ENCODE measurements at places on chromosomes 16 and 17.

GRCh38 chr17:65231086-65231485 is 93.9 kb downstream of the RGS9 start:
- no peak for DNase-seq

DNA sequence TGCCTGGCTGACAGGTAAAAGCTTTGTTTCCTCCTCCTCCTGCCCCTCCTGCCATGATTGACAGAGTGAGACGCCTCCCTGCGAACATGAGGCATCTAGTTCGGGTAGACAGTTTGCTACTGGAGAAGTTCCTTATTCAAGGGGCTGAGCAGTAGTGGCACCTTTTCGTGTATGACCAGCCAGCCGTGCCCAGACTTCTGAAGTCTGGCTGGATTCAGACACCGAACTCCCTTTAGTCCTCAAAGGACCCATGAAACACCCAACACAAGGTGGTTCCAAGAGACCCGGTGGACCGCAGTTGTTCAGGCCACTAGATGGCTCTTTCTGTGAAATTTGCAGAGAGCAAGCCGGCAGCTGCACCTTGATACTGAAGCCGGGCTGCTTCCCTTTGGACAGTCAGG is 192.8 kb downstream of the XYLT1 start:
- no peak for DNase-seq

- no peak for DNase-seq
Measured at GRCh38 chr16:86585821-86586611, 7.7 kb downstream of the FOXL1 start.

GRCh38 chr17:55269894-55270293 is 5.1 kb downstream of the HLF start:
- DNase-seq: no peak

GRCh38 chr17:73030501-73030921 is 62.0 kb downstream of the SLC39A11 start:
- no peak for DNase-seq

DNA sequence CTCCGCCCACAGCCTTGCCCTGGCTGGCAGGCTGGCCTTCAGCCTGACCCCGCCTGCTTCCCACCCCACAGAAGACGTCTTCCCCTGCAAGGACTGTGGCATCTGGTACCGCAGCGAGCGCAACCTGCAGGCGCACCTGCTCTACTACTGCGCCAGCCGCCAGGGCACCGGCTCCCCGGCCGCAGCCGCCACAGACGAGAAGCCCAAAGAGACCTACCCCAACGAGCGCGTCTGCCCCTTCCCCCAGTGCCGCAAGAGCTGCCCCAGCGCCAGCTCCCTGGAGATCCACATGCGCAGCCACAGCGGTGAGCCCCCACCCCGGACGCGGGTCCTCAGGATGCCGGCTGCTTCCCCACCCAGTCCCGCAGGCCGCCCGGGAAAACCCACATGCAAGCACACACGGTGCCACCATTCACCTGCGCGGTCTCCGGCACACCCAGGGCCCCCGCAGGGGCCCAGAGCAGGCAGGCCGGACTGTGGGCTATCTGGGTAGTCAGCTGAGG is 38.2 kb upstream of the ZC3H18 start:
- no peak for DNase-seq

- no peak for DNase-seq
Measured at GRCh38 chr17:18025945-18026776, 12.8 kb downstream of the ATPAF2 start.

GRCh38 chr17:74748279-74748528 is 224 bp upstream of the NHERF1 start:
- DNase-seq: no peak

DNA sequence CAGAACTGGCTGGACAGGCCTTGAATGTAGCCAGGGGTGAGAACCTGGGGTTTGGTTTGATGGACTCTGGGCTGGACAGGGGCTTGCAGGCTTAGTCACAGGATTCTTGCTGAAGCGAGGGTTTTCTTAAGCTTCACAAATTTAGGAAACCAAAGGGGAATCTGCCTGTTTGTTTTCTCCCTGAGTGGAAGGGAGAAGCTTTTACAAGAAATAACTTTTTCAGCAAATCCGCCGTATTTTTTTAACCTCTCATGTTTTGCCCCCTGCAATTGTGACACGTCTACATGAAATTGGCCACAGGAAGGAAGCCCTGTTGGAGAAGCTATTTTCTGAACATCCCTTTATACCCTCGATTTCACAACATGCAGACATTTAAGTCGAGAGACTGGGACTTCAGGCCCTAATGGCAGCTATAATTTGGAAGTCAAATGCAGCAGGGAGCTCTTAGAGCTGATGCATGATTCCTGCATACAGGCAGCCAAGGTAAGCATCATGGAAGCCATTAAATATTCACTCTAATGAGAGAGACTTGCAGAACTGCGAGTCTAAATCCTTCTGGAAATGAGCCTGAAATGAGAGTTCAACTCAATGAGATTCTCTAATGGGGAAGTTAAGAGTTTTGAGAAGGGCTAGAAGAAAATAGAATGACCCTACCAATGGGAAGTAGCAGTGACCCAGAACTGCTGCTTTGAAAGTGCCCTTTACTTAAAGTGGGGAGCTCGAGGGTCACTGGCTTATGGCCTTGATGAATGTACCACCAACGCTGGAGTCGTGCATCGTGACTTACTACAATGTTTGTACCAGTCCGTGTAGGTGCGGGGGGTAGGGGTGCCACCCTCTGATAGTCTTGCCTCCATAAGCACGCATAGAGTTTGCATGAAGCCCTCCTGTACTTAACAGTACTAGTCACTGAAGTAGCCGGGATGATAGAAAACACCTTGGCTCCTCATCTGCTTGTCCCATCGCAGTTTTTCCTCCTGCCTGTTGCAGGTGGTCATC is 45.1 kb upstream of the IRF8 start:
- no peak for DNase-seq

GRCh38 chr16:56419740-56420548 is 5.4 kb downstream of the AMFR start:
- no peak for DNase-seq

DNA sequence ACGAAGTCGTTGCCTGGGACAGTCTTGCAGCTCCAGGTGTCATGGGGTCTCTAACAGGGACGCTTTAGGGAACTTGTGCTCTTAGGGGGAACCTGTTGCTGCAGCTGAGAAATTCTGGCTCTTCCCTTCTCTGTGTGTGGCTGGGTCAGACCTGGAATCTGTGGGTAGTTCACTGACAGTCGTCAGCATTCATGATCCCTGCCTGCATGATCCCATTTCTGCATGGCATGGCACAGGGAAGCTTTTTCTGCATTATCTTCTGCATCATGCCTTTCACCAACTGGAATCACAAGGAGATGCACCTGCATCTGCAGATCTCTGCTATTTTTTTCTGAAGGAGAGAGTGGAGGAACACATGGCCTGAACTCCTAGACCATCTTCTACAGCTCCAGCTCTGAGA is 85.6 kb downstream of the SOX9 start:
- DNase-seq: no peak

- DNase-seq: no peak
Measured at GRCh38 chr17:80564545-80564944, 19.9 kb downstream of the RPTOR start.

- no peak for DNase-seq
Measured at GRCh38 chr16:67865318-67865717, 7.5 kb upstream of the EDC4 start.

GRCh38 chr16:86042393-86042792 is 143.4 kb downstream of the IRF8 start:
- no peak for DNase-seq

GRCh38 chr16:35737076-35737475 is 2277.7 kb downstream of the TP53TG3F start:
- no peak for DNase-seq

- no peak for DNase-seq
Measured at GRCh38 chr17:74361230-74362068, at the start of gene BTBD17. TSS of gene BTBD17 (minus strand) at chr17:74361868. CDS start at chr17:74361819, 49 bp downstream.

DNA sequence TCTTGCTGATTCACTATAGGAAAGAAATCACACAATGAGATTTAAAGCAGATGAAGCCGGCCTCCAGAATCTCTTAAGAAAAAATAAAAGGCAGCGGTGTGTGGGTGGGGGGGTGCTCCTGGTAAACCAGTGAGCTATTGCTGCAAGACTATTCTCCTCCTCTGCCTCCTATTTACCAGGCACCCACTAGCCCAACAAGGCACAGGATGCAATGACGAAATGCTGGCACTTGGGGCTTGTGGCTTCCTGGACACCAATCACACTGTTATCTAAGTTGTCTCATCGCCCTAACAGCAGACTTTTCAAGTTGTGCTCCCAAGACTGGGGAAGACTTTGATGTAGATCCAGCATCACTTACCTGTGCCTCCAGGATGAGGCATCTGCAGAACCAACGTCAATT is 50.2 kb upstream of the NDRG4 start:
- no peak for DNase-seq

DNA sequence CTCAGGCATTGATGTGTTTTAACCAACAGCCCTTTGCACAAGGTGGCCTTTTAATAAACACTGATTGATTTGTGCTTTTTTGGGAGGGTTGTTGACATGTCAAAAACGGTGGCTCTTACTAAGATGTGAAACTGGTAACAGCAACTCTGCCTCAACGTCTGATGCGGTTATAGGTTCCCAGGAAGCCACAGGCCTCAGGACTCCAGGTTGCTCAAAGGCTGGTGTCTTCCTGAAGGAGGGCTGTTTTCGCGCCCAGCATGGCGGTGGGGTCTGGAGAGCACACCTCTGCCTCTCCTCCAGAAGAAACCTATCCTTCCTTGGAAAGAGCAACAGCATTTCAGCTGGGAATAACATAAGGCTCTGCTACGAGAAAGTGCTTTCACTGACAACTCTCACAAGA is 187.5 kb downstream of the IRF8 start:
- DNase-seq: peak; percentile 35

DNA sequence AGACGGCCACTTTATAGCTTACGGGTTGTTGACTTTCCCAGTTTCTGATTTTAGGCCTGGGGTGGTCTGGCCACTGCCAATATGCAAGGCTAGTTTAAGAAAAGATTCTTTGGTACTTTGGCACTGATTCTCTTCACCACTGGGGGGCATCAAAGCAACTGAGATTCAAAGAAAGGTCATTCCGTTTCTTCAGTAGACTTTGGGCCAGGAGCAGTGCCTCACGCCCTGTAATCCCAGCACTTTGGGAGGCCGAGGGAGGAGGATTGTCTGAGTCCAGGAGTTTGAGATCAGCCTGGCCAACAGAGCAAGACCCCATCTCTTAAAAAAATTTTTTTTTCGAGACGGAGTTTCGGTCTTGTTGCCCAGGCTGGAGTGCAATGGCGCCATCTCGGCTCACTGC is 53.0 kb downstream of the RPA1 start:
- DNase-seq: no peak

- DNase-seq: no peak
Measured at GRCh38 chr17:65678546-65678945, 117.1 kb upstream of the AXIN2 start.

- no peak for DNase-seq
Measured at GRCh38 chr17:8359769-8360168, 16.7 kb downstream of the KRABD2 start.

DNA sequence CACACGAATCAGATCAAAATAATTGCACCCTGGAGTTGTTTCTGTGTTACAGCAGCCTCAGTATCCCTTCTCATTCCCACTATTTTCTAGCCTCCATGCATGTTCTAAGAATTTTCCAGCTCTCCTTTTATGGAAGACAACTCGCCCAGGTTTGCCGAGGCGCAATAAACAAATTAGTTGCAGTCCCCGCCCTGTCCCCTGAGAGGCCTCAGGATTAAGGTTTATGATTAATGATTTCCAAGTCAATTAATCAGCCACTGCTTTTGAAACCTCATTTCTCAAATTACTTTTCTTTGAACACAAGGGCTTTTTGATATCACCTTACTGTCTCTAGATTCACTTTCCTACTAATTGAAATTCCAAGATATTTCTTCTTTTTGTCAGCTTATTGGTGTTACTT is 138.3 kb upstream of the HSBP1 start:
- DNase-seq: no peak

DNA sequence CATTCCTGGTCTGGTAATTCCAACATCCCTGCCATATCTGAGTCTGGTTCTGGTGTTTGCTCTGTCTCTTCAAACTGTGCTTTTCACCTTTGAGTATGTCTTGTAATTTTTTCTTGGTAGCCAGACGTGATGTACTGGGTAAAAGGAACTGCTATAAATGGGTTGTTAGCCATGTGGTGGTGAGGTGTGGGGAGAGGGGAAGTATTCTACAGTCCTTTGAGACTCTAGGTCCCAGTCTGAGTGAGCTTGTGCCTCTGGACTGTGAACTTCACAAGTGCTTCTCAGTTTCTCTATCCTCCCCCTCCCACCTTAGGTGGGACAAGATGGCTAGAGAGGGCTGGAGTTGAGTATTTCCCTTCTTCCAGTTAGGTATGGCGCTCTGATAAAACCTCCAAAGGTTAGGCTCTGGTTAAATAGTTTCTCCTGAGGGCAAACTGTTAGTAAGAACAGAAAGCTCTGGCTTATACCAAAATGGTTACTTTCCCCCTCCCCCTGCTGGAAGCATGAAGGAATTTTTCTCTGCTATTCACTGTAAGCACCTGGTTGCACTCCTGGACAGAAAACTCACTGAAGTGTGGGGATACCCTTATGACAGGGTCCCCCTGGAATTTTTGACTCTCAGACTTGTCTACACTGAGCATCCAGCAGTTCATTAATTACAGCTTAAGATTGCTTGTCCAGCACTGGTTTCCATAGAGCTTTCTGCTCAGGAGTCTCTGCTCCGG is 87.8 kb downstream of the MARCHF10 start:
- DNase-seq: no peak

GRCh38 chr16:4561596-4561995 is 5.5 kb downstream of the C16orf96 start:
- no peak for DNase-seq

DNA sequence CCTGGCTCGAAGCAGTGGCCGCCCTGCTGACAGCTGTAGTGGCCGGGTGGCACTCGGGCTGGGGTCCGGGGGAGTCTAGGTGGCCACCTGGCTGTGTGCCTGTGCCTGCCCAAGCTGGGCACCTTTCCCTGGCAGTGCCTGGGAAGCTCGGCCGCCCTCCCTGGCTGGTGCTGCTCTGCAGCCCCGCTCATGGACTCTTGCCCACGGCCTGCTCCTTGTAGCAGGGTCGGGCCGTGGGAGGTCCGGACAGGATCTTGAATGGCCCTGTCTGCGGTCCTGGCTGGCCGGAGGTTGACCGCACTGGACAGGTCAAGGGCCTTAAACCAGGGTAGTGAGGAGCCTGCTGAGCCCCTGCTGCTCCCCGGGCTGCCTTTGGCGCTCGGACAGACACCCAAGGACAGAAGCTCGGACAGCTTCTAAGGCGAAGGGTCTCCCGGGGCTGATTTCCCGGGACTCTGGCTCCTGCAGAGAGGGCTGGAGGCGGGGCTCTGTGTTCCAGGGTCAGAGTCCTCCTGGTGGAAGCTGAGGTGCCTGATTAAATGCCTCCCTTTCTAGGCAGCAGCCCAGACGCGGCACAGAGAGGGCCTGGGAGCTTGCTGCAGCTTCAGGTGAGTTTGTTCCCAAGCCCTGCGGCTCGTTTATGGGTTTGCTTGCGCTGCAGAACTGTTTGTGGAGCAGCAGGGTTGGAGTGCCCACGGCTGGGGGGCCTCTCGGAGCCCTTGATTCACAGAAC is 6.0 kb downstream of the CAPN15 start:
- no peak for DNase-seq
